ENCODE measurements at places on chromosomes 13 and 19.
A peak's percentile ranks its signal among the peaks of the same experiment; 100 is the strongest.

DNA sequence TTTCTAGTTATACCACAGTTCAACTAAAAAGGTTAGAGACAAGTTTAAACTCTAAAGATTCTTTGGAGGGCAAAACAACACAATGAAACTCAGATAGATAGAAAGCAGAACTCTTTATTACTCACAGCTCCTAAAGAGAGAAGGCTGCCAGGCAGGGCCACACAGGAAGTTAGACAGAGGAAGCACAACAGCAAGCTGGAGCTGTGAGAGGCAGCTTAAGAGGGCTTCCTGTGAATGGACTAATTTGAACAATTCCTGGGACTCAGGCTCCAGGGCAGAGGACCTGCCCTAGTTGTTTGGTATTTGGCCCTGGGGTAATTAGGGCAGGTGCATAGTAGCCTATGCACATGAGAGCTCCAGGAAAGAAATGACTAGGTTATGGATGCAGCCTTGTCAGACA, 803.6 kb downstream of the DIAPH3 start:
- no peak for DNase-seq

- no peak for DNase-seq
These were observed 256.4 kb upstream of the SOX21 start for GRCh38 chr13:94968757-94969086.

DNA sequence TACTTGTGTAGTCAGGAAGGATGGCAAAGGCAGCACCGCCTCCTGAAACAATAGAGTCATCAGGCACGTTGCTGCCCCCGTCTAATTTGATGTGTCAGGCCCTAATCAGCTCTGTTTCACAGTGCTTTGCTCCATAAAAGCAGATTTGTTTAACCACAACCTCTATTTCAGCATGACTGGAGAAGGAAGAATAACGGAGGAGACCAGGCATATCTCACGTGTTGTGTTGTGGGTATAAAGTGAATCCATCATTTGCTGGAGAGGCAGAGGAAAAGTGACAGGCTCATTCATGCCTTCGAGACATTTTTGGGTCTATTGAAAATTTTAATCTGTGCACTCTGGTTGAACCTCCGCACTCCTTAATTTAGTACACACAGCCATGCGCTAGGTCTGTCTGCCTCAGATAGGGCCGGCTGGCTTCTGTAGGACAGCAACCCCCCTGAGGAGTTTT, 940.4 kb upstream of the SLC10A2 start:
- no peak for DNase-seq

- no peak for DNase-seq
These were observed 137.2 kb upstream of the DACH1 start for GRCh38 chr13:72004246-72004645.

DNA sequence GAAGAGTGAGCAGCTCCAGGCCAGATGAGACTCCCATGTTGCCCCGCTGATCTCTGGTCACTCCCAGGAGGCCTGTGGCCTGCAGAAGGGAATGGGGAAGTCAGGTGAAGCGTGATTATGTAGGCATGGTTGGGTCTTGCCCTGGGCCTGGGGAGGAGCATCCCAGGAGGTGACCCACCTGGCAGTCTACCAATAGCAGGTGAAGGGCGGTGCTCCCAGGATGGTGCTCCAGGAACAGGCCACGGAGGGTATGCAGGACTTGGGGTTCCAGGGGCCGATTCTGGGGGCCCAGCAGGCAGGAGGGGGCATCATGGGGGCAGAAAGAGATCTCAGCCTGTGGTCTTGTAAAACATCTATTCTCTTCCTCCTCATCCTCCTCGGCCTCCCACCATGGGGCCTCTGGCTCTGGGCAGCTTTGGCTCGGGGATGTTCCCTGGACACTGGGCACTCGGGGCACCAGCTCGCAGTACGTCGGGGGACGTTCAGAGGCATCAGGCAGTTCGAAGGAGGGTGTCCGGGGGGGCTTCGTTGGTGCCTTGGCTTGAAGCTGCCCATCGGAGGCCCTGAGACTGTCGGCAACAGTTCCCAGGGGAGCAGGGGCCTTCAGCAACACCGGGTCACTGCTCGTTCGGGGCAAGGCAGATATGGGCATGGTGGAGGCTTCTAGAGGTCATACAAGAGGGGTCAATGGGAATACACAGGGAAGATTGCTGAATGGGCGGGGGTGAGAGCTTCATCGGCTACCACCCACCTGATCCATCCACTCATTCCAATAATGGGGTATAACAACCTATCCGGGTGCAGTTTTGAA, 12.4 kb downstream of the SH2D3A start:
- no peak for DNase-seq

GRCh38 chr13:28411831-28412353, 83.0 kb downstream of the FLT1 start:
- DNase-seq, result no peak

DNA sequence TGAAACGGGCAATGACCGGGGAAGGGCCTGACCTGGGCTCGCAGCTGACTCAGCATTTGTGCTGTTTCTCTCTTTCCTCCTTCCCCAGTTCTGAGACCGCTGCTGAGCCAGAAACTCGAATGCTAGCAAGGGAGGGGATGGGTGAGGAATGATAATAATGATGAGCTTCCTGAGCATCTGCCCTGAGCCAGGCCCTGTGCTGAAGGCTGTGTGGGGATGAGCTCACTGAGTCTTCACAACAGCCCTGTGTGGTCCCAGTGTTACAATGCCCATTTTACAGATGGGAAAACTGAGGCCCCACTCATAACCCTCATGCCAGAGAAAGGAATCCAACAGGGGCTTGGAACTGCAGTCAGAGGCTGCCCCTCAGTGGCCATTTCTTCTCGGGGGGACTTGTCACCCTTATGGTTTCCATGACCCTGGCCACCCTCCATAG, 8.1 kb downstream of the SULT2B1 start:
- DNase-seq, result no peak

DNA sequence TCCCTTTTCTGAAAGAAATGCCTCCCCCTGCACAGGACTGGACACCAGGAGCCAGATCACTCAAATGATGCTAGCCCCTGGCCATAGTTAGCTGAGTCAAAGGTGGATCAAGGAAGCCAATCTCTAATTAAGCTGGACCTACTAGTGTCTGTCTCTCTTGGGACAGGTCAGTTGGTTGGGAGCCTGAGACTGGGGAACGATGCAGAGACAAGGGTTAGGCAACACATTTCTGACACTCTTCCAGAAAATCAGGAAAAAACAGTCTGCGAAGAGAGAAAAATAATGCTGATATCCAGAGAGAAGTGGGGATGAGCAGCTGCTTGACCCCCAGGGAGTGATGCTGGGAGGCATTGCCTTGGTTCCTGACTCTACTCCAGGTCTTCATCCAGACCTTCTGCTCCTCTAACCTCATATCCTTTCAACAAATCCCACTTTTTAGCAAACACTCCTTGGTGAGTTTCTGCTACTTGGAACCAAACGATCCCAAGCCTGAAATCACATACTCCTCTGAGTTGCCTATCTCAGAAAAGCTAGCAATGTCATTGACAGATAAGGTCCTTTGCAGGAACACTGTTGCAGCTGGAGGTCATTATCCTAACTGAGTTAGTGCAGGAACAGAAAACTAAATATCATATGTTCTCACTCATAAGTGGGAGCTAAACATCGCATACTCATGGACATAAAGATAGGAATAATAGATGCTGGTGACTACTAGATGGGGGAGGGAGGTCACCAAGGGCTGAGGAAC, 369.7 kb downstream of the COG6 start:
- DNase-seq, result no peak

DNA sequence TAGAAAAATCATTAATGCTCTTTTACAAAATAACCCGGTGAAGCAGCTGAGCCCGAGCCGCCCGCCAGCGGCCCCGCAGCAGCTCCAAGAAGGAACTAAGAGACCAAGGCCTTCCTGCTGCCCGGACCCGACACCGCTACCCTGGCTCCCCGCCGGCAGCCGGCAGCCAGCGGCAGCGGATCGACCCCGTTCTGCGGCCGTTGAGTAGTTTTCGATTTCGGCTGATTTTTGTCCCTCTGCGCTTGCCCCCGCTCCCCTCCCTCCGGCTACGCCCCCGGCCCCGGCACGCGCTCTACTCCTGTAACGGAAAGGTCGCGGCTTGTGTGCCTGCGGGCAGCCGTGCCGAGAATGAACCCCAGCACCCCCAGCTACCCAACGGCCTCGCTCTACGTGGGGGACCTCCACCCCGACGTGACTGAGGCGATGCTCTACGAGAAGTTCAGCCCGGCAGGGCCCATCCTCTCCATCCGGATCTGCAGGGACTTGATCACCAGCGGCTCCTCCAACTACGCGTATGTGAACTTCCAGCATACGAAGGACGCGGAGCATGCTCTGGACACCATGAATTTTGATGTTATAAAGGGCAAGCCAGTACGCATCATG, at the start of gene PABPC3:
TSS of gene PABPC3 (plus strand) at position 286 of the 603 bp plus-strand sequence. CDS start at position 349, 63 bp downstream.
- DNase-seq, result no peak

DNA sequence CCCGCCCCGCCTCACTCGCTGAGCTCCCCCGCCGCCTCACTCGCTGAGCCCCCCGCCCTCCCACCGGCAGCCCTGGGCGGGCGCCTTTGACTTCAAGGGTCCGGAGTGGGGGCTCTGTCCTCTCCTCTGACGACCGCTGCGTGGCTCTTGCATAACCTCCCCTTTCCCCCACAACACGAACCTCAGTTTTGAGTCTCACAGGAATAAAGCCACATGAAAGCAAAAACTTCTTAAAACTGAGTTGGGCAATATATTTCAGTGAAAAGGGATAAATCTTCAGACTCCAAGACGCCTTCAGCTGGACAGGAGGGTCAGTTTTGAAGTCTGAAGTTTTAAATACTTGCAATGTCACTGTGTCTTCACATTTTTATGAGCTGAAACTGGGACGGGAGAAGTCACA, 70.6 kb upstream of the C13orf46 start:
- DNase-seq, result no peak

- DNase-seq, result peak; percentile 38
These were observed 2.7 kb downstream of the UHRF1 start for GRCh38 chr19:4911786-4912672.

DNA sequence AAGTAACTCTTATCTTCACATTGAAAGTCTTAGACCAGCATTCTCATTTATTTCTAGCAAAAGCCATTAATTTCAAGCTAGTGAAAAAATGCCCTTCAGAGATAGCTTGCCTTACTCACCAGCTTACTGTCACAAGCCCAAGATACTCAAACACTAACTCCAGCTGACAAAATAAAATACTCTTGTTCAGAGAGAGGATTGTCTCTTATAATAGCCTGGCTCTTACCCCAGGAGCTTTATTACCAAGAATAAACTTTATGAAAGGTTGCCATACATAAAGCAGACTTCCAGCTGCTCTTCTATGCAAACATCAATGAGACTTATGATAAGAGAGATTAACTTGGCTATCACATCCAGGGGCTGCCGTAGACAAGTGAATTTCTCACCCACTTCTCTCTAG, 53.6 kb downstream of the XPO4 start:
- no peak for DNase-seq

DNA sequence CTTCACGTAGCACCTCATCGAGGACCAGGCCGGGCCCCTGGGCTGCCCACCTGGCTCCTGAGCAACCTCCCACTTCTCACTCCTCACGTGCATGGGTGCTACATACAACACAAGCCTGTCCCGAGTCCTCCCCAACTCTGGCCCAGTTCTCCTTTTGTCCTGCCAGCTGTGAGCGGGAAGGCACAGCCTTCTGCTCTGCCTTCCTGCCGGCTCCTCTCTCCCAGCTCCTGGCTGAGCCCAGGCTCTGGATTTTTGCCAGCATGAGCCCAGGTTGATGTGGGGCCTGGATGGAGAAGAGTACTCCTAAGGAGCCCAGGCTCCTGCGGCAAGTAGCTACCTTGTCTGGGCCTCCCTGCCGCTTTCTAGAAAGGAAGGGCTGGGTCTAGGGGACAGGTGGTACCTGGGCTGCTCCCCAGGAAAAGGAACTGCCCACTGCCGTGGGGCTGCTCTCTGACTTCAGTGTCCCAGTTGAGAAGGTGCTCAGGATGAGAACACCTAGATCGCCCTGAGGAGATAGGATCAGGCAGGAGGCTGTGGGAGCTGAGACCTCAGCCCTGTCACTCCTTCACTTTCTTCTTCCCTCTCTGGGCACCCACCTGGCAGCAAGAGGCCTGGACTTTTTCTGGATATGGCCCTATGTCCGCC, 23.6 kb downstream of the LYL1 start:
- no peak for DNase-seq

DNA sequence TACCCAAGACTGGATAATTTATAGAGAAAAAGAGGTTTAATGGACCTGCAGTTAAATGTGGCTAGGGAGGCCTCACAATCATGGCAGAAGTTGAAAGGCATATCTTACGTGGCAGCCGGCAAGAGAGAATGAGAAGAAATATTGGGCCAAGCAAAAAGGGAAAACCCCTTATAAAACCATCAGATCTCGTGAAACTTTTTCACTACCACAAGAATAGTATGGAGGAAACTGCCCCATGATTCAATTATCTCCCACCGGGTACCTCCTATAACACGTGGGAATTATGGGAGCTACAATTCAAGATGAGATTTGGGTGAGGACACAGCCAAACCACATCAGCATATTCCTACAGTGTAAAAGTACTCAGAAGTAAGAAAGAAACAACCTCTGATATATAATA, 4.7 kb upstream of the KBTBD7 start:
- DNase-seq, result no peak

GRCh38 chr13:53821632-53822031, 793.0 kb downstream of the OLFM4 start:
- DNase-seq, result no peak

DNA sequence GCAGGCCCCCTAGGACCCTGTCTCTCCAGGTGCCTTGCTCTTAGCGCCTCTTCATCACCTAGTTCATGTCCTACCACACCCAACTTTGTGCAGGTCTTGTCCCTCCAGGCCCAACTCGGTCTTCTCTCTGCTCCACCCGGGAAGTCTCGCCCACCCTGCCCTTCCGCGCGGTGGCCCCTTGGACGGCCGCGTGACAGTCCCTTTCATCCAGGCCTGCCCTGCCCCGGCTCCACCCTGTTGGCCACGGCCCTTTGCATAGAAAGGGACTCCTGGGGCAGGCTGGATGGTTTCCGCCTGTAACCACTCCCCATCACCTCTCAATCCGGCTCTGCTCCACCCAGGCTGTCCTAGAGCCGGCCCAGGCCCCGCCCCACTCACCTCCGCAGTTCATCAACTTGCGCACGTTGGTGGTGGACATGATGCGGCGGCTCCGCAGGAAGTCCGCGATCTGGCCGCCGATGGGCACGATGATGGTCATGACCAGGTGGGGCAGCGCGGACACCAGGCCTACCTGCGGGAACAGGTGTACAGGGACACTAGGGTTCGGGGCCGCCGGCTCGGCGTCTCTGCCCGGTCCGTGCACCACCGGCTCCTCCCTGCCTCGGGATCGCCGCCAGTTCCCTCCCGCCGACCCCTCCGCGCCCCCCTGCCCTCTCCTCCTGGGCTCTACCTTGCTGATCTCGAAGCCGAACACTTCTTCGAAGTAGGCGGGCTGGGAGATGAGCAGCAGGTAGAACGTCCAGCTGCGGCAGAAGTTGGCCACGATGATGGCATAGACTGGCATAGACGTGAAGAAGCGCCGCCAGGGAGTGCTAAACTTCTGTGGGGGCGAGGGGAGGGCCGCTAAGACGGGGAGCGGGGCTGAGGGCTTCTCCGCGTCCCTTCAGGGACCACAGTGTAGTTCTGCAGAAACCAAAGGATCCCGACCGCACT, 7.2 kb downstream of the GFY start:
- no peak for DNase-seq

Measured in effector memory CD4-positive, alpha-beta T cell (primary cell).